NCI-H1048 (cell line): ENCODE measurements at places on chromosomes 1 and 21.

- no peak for DNase-seq
These were observed 46.2 kb downstream of the L1TD1 start for GRCh38 chr1:62240651-62241370.

GRCh38 chr1:92191726-92192125, 26.0 kb upstream of the C1orf146 start:
- DNase-seq, result no peak

GRCh38 chr1:173095632-173096031, 44.9 kb upstream of the TNFSF18 start:
- DNase-seq, result no peak

DNA sequence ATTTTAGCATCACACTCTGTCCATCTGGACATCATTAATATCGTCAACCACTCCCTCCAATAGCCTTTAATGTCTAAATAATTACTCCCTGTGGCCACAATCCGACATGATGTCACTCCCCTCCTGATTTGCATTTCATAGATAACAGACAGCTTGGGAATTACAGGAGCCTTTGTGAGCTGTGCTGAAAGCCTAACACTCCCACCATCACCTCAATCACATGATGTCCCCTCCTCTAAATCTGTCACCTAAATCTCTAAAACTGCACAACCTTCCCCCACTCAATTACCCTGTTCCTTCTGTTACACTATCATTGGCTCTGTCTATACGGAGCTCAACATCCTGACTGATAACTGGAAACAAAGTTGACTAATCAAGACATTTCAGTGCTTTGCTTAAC, 14.3 kb downstream of the NHLH2 start:
- peak; percentile 42 for DNase-seq

GRCh38 chr1:205217418-205217817, 5.9 kb upstream of the DSTYK start:
- DNase-seq, result no peak

GRCh38 chr1:46094471-46095005, 37.9 kb downstream of the PIK3R3 start:
- DNase-seq, result no peak

GRCh38 chr1:44693900-44694299, 19.4 kb downstream of the ARMH1 start:
- no peak for DNase-seq

GRCh38 chr1:19676438-19676922, 11.8 kb downstream of the HTR6 start:
- DNase-seq, result peak; percentile 27
